ENCODE measurements at places on chromosomes 2 and 18. TPM values are rescaled to one million over a fixed set of nuclear protein-coding genes. Genes with fewer than 3 reads are reported as not detected.

MERTK gene
- 15.7 TPM for total RNA-seq

TMEM200C gene
- total RNA-seq = under 0.01 TPM

- no peak overlapping the region for H3K27ac ChIP-seq
- H3K4me1 ChIP-seq = no peaks in the 10 kb centered on the region
- H3K27me3 ChIP-seq = no peaks in the 10 kb centered on the region
- no peaks in the 10 kb centered on the region for H3K36me3 ChIP-seq
- H3K4me3 ChIP-seq = no peak overlapping the region
Measured at GRCh38 chr2:66830881-66831280, 396.0 kb downstream of the MEIS1 start.

GRCh38 chr2:39949131-39949530, 170.1 kb upstream of the THUMPD2 start:
- no peaks in the 10 kb centered on the region for H3K27me3 ChIP-seq
- DNase-seq = no peak
- no peak overlapping the region for H3K4me3 ChIP-seq
- no peaks in the 10 kb centered on the region for H3K4me1 ChIP-seq
- H3K36me3 ChIP-seq = no peaks in the 10 kb centered on the region

SNRNP27 gene
- 62.9 TPM for total RNA-seq

DNER gene
- 11.3 TPM for total RNA-seq

- no peak overlapping the region for H3K4me3 ChIP-seq
- no peaks in the 10 kb centered on the region for H3K36me3 ChIP-seq
- DNase-seq = no peak
- H3K27me3 ChIP-seq = no peaks in the 10 kb centered on the region
- H3K4me1 ChIP-seq = no peaks in the 10 kb centered on the region
- H3K27ac ChIP-seq = no peak overlapping the region
Measured at GRCh38 chr2:224764565-224765236, 48.5 kb upstream of the CCDC195 start.

- H3K27ac ChIP-seq = no peak overlapping the region
- no peaks in the 10 kb centered on the region for H3K36me3 ChIP-seq
- no peak for DNase-seq
- no peak overlapping the region for H3K4me3 ChIP-seq
- H3K4me1 ChIP-seq = peaks cover 9% of the 10 kb centered on the region
Measured at GRCh38 chr2:31304816-31305215, 70.9 kb downstream of the EHD3 start.

DNA sequence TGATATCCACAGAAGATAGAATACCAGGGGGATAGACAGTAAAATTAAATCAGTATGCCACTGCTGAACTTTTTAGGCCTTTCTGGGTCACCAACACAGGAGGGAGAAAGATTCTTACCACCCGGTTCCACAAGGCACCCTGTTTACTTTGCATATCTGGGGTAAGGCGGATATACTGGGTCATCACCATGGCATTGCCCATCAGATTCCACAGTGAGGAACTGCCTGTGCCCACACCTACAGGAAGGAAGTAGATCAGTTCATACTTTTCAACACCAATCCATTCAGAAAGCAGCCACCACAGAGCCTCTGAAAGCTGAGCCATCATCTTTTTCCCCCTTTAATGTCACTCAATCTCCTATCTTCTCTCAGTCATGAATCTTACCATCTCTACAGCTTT, 2.0 kb downstream of the LMAN2L start:
- H3K27ac ChIP-seq = no peak overlapping the region
- no peak overlapping the region for H3K4me3 ChIP-seq
- peaks cover 17% of the 10 kb centered on the region for H3K36me3 ChIP-seq

GRCh38 chr2:159457589-159457988, 158.8 kb downstream of the BAZ2B start:
- H3K4me1 ChIP-seq = peaks cover 19% of the 10 kb centered on the region
- H3K27me3 ChIP-seq = no peaks in the 10 kb centered on the region
- H3K4me3 ChIP-seq = no peak overlapping the region

DNA sequence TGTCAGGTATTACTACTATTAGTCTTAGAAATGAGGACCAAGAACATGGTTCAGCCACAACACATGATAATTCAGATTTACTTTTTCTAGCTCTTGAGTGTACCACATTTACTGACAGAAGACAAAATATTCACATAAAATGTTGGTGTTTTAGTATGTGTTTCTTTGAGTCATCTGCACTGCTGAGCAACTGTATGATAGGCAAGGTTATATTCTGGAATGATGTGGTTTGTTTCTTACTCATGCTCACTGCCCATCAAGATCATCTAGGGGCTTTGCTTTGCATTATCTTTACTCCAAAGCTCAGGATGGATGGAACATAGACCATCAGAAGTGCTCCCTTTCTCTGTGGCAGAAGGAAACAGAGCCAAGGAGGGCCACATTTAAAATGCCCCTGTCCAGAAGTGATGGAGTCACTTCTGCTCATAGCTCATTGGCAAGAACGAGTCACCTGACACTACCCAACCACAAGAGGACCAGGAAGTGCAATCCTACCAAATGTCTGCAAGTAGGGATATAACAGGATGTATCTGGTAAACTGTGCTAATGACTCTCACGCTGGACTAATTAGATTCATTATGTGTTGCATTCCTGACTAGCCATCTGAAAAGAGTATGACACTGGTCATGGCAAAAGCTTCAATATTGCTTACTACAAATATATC, 81.5 kb downstream of the DIS3L2 start:
- no peak for DNase-seq
- H3K36me3 ChIP-seq = no peaks in the 10 kb centered on the region
- no peak overlapping the region for H3K27ac ChIP-seq
- no peaks in the 10 kb centered on the region for H3K27me3 ChIP-seq

CENPO gene
- 3.2 TPM for total RNA-seq

SAG gene
- total RNA-seq = not detected

NTSR2 gene
- total RNA-seq = not detected

- no peaks in the 10 kb centered on the region for H3K27me3 ChIP-seq
- peak; percentile 40 for DNase-seq
- H3K27ac ChIP-seq = no peak overlapping the region
- no peak overlapping the region for H3K4me3 ChIP-seq
- no peaks in the 10 kb centered on the region for H3K36me3 ChIP-seq
Measured at GRCh38 chr2:8666581-8666980, 15.3 kb upstream of the ID2 start.

NEB gene
- total RNA-seq = 0.98 TPM

WDR54 gene
- total RNA-seq = 8.8 TPM

DNA sequence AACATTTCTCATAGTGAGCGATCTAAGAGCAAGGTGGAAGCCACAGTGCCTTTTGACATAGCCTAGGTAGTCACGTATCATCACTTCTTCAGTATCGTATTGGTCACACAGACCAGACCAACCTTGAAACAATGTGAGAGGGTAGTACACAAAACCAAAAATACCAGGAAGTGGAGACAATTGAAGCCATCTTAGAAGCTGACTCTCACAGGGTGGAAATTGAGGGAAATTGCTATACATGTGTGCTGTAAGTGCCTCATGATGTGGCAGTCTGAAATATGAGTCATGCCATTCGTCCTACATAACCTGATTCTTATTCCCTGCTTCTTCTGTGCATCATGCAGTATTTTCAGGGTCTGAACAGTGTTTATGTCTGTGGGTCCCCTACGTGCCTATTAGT, 62.3 kb upstream of the STON1 start:
- H3K27ac ChIP-seq = no peak overlapping the region
- no peaks in the 10 kb centered on the region for H3K4me1 ChIP-seq
- no peaks in the 10 kb centered on the region for H3K36me3 ChIP-seq
- no peak overlapping the region for H3K4me3 ChIP-seq
- H3K27me3 ChIP-seq = no peaks in the 10 kb centered on the region
- no peak for DNase-seq
